ENCODE measurements at places on chromosomes 16 and 17.
A peak's percentile ranks its signal among the peaks of the same experiment; 100 is the strongest.

- DNase-seq, result no peak
Measured at GRCh38 chr17:2171702-2172076, 116.8 kb downstream of the HIC1 start.

GRCh38 chr16:951660-952301 lies 19.0 kb downstream of the LMF1 start:
- peak; percentile 32 for DNase-seq

GRCh38 chr17:9256751-9257629 lies 235.7 kb downstream of the NTN1 start:
- peak; percentile 50 for DNase-seq

GRCh38 chr17:33804401-33804800 lies 450.7 kb upstream of the CCL2 start:
- no peak for DNase-seq

GRCh38 chr17:75414488-75414887 lies 9.0 kb upstream of the GRB2 start:
- DNase-seq, result no peak

DNA sequence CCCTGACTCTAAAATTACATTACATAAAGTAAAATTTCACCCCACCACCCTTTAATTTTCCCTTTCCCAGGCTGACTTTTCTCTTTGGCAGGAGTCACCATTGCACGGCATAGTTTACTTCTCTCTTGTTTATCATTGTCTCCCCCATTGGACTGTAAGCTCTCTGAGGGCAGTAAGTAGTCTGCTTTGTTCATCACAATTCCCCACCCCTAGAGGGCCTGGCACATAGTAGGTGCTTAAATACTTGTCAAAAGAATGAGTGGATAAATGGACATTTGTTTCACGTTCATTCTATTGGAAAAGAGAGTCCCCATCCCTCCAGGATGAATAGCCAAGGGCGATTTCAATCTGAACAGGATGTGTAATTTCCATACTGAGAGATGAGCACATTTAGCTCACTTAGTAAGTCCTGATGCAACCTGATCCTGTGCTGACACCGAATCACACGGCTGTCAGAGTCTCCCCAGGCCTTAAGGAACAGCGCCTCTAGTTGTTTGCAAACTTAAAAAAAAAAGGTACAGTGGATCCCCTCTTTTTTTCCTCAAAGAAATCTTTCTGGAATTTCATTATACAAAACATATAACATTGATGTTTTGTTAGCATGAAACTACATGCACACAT lies 54.0 kb downstream of the AKAP1 start:
- DNase-seq, result no peak

- DNase-seq, result no peak
Measured at GRCh38 chr17:35079547-35080423, 16.3 kb upstream of the RFFL start.

DNA sequence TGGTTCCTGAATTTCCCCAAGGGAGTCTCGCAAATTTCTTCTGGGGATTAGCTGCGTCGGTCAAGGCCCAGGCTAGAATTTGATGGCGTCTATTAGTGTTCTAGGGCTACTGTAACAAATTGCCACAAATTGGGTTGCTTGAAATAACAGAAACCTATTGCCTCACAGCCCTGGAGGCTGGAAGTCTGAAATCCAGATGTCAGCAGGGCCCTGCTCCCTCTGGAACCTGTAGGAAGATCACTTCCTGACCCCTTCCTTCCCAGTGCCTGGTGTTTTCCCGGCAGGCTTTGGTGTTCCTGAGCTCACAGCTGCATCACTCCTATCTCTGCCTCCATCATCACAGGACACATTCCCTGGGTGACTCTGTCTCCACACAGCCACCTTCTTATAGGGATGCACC lies 24.4 kb downstream of the DHRS7C start:
- DNase-seq, result no peak

DNA sequence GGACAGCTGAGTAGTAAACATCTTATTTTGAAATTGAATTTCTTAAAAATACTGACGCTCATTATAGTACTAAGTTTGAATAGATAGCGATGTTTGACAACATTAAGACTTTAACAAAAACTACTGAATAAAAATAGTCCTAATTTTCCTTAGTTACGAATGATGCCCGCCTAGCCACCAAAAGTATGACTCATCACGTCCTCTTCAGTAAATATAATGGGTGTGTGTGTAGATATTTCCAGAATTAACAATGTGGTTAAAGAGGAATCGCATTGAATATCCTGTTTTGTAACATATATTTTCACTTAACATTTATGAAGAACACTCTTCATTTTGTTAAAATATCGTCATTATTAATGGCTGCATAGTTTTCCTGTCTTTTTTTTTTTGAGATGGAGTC lies 187.6 kb downstream of the MYO1D start:
- no peak for DNase-seq

DNA sequence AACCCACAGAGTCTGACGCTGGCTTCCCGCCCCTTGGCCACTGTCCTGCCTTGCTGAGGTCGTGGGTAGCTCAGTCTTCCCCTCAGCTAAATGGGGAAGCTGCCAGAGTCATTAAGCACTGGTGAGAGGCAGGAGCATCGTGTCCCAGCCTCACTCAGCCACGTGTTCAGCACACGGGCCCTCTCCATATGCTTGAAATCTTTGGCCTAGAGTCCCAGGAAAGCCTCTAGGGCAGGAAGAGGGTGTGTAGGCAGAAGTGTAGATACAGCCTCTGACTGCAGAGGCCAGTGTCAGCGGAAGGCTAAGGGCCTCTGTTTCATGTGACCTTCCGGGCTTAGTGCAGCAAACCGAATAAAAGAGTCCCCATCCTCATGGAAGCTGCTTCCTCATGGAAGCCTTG lies 4.1 kb downstream of the DHODH start:
- no peak for DNase-seq

DNA sequence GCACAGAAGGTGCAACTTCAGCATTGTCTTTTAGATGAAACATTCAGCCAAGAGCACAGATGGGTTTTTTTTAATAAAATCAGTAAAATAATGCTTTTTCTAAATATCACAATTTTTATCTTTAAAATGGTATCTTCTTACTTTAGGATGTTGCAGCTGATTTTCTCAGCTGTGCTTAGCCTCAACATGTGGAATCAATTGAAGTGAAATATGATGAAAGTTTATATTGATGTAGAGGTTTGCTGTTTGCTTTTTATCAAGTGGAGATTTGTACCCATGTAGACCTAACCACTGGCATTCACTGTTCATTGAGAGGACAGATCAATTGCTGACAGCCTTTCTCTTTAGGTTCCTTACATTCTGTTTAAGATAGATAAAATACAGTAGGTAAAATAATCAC lies 107.8 kb downstream of the CYB561 start:
- DNase-seq, result no peak

GRCh38 chr16:1182316-1182671 lies 29.4 kb downstream of the CACNA1H start:
- DNase-seq, result peak; percentile 83

DNA sequence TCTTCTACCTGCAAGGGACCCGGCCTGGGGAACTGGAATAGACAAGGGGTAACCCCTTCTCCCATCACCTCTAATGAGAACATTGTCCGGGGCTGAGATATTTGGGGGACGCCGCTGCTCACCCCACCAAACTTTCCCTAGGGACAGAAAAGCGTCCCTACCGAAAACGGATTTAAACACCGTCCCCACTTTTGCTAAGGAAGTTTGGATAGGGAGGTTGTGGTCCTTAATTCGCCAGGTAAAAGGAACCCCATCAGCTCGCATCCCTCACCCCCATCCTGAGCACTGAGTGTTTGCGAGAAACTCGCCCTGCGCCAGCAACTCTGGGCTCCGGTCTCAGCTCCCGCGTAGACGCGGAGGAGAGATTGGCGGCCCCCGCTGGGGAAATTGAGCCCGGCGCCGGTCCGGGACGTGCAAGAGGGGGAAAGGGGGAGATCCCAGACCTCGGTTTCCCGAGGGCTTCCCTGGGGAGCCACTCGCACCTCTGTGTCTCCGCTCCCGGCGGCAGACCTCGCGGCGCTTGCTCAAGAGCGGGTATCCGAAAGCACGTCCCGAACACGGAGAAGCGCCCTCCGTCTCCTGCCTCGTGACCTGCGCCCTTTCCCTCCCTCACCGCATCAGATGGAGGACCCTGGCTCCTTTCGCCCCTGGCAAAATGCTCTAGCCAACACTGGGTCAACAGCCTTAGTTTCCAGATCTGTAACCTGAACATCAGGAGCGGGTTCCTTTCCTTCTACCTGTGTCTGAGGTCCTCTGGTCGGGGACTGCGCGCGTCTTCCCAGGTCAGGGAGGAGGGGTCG lies 3.1 kb upstream of the SOX9 start:
- DNase-seq, result no peak

DNA sequence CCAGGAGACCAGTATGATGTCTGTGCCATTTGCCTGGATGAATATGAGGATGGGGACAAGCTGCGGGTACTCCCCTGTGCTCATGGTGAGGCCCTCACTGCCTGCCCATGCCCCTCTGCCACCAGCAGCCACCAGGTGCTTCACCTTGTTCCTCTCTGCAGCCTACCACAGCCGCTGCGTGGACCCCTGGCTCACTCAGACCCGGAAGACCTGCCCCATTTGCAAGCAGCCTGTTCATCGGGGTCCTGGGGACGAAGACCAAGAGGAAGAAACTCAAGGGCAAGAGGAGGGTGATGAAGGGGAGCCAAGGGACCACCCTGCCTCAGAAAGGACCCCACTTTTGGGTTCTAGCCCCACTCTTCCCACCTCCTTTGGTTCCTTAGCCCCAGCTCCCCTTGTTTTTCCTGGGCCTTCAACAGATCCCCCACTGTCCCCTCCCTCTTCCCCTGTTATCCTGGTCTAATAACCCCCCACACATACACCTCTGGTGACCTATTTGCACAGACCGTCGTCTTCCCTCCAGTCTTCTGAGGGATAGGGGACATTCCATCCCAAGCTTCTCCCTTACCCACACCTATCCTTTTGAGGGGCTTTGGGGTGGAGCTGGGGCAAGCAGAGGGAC lies 3.7 kb downstream of the PFN1 start:
- DNase-seq, result no peak

DNA sequence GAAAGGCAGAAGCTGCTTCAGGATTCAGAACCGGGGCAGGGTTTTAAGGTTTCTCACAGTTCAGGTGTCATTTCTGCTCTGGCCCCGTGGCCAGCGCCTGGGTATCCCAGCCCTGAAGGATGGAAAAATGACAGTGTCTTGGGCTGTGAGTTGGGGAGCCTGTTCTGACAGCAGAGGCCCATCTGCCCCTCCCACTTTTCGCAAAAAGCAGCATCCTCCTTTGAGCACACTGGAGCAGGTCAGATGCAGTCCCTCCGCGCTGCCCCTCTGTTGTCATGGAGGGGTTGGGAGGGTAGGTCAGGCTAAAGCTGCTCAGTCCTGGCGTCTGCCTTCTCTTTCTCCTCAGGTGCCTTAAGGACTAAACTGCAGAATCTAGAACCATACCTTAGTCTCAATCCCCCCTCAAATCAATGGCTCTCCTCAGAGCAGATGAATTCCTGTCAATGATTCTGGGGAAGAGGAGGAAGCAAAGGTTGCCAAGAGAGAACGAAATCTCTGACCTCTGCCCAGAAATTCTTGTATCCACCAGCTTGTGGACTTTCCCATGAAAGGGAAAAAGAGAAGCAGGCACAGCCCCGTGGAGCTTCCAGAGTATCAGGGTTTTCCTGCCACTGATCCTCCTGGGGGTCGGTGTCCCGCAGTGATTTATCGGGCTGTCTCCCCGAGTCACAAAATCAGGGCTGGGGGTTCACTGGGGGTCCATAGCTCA lies 7.3 kb downstream of the NEUROD2 start:
- no peak for DNase-seq

DNA sequence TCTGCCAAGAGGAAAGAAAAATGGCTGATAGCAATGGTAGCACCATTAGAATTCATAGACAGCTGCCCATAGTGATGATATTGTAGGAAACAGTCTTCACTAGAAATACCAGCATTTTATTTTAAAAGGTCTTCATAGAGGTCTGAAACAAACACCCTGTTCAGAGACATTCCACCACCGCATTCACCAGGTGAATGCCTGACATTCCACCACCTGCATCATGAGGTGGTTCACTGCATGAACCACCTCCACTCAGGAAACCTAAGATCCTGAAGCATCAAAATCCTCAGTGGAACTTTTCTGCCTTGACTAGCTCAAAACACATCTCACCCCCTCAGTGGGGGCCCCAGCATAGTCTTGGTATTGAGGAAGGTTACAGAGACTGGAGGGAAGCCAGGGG lies 91.5 kb upstream of the COX10 start:
- no peak for DNase-seq

GRCh38 chr16:31020536-31020935 lies 10.1 kb upstream of the STX1B start:
- no peak for DNase-seq

GRCh38 chr17:63919311-63919723 lies 678 bp upstream of the GH1 start:
- DNase-seq, result peak; percentile 11

- no peak for DNase-seq
Measured at GRCh38 chr16:1026057-1026783, 44.6 kb downstream of the SOX8 start.

- no peak for DNase-seq
Measured at GRCh38 chr17:40815381-40815780, 7.0 kb downstream of the KRT10 start.

- DNase-seq, result no peak
Measured at GRCh38 chr17:61366076-61366714, 33.4 kb upstream of the TBX2 start.

DNA sequence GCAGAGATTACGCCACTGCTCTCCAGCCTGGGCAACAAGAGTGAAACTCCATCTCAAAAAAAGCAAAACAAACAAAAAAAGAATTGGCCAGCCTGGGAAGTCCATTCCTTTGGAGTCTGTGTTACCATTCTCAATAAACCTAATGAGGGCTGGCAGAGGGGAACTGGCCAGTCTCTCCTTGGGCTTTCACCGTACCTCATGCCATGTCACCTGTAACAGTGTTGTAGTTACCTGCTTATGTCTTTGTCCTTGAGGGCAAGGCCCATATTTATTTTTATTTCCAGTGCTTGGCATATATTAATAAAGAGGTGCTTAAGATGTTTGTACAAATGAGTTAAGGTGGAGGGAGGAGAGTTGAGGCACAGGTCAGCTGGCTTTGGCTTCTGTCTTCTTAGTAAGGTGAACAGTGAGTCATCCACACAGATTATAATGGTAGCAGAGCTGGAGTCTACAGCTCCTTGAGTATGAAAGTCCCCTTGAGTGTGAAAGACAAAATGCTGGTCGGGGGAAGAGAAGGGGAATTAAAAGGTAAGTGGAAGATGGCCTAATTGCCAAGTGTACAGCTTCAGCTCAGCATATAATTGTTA lies 8.4 kb downstream of the C1QBP start:
- DNase-seq, result no peak
